ENCODE measurements at places on chromosomes 12 and 14. TPM values are rescaled to one million over a fixed set of nuclear protein-coding genes. Genes with fewer than 3 reads are reported as not detected.
A peak's percentile ranks its signal among the peaks of the same experiment; 100 is the strongest.

Gene CD69
- 0.42 TPM for total RNA-seq

Gene BRAP
- 17.3 TPM for total RNA-seq

Gene ACVRL1
- total RNA-seq: 0.64 TPM

Gene HCAR3
- not detected for total RNA-seq

Gene KCNH3
- 0.44 TPM for total RNA-seq

Gene LBHD2
- not detected for total RNA-seq

Gene B3GNT4
- total RNA-seq: 1.6 TPM

Gene E2F7
- 19.8 TPM for total RNA-seq

Gene NKX2-1
- total RNA-seq: not detected

- no peak overlapping the region for H3K27ac ChIP-seq
- H3K4me1 ChIP-seq: peaks cover 31% of the 10 kb centered on the region
- H3K4me3 ChIP-seq: no peak overlapping the region
- H3K36me3 ChIP-seq: peaks cover 43% of the 10 kb centered on the region
Measured at GRCh38 chr12:130223767-130224244, 61.5 kb downstream of the FZD10 start.

GRCh38 chr12:69042970-69043369 is 110.0 kb upstream of the CPM start:
- no peaks in the 10 kb centered on the region for H3K27me3 ChIP-seq
- H3K36me3 ChIP-seq: no peaks in the 10 kb centered on the region
- DNase-seq: peak; percentile 13
- no peak overlapping the region for H3K4me3 ChIP-seq

- no peaks in the 10 kb centered on the region for H3K27me3 ChIP-seq
- DNase-seq: no peak
- H3K27ac ChIP-seq: no peak overlapping the region
- H3K4me1 ChIP-seq: peaks cover 20% of the 10 kb centered on the region
Measured at GRCh38 chr14:92577321-92577742, 63.8 kb downstream of the RIN3 start.

DNA sequence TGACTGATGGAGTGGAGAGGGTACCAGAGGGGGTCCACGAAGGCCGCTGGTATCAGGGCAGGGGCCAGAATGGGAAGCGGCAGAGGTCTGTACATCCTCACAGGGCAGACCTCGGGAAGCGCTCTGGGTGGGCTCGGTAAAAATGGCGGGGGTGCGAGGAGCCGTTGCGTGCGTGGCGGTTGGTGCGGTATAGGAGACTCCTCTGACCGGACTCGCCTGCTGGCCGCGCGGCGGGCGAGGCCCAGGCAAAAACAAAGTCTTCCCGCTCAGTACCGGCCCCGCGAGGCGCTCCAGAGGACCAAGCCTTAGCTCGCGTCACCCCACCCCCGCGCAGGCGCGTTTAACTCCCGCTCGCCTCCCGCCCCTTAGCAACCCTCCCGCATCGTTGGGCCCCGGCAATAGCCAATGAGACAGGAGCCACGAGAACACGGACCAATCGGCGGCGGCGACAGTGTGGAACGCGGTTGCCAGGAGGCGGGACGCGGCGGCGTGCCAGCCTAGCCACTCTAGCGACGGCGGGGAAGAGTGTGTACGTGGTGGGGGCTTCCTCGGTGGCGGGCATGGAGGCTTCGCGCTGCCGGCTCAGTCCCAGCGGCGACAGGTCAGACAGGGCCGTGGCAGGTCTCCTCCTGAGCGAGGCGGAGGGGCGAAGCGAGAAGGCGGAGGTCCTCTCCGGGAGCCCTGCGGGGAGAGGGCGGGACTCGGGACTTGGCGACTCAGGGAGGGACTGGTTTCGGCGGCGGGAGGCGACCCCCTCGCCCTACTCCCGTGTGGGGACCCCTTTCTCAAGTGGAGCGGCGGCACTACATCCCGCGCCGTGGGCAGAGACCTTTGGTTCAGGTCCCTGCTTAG is at the start of gene TULP3:
TSS of gene TULP3 (plus strand) at position 504 of the 852 bp plus-strand sequence. CDS start at position 561, 57 bp downstream.
- peaks cover 18% of the 10 kb centered on the region for H3K4me1 ChIP-seq
- peaks cover 16% of the 10 kb centered on the region for H3K36me3 ChIP-seq
- H3K4me3 ChIP-seq: peak within 1 kb of the TSS; percentile 78
- peak; percentile 98 for DNase-seq
- H3K27ac ChIP-seq: peak within 1 kb of the TSS; percentile 93
- H3K27me3 ChIP-seq: no peaks in the 10 kb centered on the region

DNA sequence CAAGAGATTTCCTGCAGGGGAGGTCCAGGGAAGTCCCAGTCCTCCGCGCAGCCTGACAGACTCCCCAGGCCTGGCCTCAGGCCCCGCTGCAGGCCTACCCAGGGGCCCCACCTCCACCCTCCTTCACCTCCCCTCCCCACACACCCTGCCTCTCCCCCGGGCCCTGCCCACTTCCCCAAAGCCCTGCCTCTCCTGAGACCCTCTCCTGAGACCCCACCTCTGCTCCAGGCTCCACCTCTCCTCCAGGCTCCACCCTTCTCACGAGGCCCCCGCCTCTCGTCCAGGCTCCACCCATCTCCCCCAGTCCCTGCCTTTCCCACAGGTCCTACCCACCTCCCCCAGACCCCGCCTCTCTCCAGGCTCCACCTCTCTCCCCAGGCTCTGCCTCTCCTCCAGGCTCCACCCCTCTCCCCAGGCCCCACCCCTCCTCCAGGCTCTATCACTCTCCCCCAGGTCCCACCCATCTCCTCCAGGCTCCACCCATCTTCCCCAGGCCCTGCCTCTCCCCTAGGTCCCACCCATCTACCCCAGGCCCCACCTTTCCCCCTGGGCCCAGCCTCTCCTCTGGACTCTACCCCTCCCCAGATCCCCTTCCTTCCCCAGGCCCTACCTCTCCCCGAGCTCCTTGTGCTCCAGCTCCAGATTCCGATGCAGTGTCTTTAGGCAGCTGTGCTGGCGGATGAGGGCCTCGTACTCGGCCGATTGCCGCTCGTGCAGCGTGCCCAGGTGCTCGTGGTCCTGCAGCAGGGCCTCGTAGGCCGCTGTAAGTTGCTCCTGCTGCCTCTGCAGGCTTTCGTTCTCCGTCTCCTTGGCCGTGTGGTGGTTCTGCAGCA is 58.8 kb upstream of the GPR68 start:
- peak; percentile 100 for DNase-seq
- peak overlapping the region; percentile 74 for H3K27ac ChIP-seq
- no peaks in the 10 kb centered on the region for H3K27me3 ChIP-seq

GRCh38 chr12:20211981-20212421 is 156.3 kb upstream of the PDE3A start:
- no peaks in the 10 kb centered on the region for H3K36me3 ChIP-seq
- no peak overlapping the region for H3K27ac ChIP-seq
- H3K27me3 ChIP-seq: no peaks in the 10 kb centered on the region
- DNase-seq: no peak
- no peak overlapping the region for H3K4me3 ChIP-seq
- peaks cover 18% of the 10 kb centered on the region for H3K4me1 ChIP-seq

DNA sequence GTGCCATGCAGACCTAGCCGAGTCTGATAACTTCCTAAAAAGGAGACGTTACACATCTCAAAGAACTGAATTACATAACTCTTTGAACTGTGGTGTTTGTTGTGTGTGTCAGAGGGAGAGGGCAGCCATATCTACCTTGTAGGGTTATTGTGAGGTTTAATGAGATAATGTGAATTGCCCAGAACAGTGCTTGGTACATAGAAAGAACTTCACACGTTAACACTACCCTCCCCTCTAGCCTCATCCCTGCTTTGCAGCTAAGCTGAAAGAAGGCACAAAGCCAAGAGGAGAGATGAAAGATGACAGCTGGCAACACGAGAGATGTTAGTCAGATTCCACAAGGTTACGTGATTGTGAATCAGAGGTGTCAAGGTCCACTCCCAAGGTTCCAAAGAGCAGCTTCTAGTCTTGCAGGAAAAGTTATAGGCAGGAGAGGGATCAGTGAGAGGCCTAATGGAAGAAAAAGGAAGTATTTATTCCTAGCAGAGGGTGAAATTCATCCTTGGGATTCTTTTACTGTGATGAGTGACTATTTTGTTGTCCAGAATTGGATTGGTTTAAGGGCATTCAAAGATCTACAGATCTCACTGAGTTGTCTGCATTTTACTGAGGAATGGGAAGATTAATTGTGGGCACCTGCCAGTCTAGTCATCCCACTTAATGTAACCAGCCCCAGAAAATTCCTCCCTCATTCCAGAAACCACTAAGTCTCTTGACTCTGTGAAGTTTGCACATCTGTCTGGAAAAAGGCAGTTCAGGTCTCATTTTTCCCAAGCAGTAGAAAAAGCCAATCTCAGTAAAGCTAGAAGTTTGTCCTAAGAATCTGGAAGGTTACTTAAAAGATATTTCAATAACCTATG is 25.9 kb upstream of the WNK1 start:
- DNase-seq: no peak
- H3K27ac ChIP-seq: no peak overlapping the region
- no peaks in the 10 kb centered on the region for H3K36me3 ChIP-seq
- no peak overlapping the region for H3K4me3 ChIP-seq

GRCh38 chr12:121964813-121965643 is 46.6 kb downstream of the CFAP251 start:
- H3K27me3 ChIP-seq: no peaks in the 10 kb centered on the region
- H3K4me3 ChIP-seq: no peak overlapping the region
- no peak overlapping the region for H3K27ac ChIP-seq
- no peaks in the 10 kb centered on the region for H3K36me3 ChIP-seq

- no peak for DNase-seq
- no peaks in the 10 kb centered on the region for H3K36me3 ChIP-seq
- H3K27me3 ChIP-seq: peaks cover 2% of the 10 kb centered on the region
- H3K4me3 ChIP-seq: no peak overlapping the region
Measured at GRCh38 chr12:52498946-52499345, 5.9 kb upstream of the KRT6A start.

GRCh38 chr14:29536886-29537511 is 390.6 kb downstream of the PRKD1 start:
- H3K4me3 ChIP-seq: no peak overlapping the region
- no peaks in the 10 kb centered on the region for H3K36me3 ChIP-seq
- no peak for DNase-seq
- no peaks in the 10 kb centered on the region for H3K4me1 ChIP-seq
- H3K27ac ChIP-seq: no peak overlapping the region

DNA sequence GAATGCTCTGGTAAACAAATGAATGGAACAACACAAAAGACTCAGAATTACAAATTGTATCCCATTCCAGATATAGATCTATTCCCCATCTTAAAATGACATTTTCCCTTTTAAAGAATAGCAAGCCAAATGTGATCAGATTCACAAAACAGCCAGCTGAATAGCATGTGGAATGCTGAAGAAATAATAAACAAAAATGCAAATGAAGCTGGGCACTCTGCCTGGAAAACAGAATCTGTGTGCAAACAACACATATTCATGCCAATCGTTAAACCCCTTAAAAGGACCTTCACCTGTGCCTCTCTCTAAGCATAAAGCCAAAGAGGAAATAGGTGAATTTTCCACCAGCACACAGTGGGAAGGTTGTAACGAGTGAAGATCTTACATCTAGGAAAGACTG is 67.9 kb upstream of the PDZRN4 start:
- H3K27ac ChIP-seq: no peak overlapping the region
- H3K36me3 ChIP-seq: no peaks in the 10 kb centered on the region
- no peaks in the 10 kb centered on the region for H3K27me3 ChIP-seq
- no peak for DNase-seq
- no peaks in the 10 kb centered on the region for H3K4me1 ChIP-seq

- H3K36me3 ChIP-seq: no peaks in the 10 kb centered on the region
- H3K4me3 ChIP-seq: peak overlapping the region; percentile 41
- H3K4me1 ChIP-seq: peaks cover 66% of the 10 kb centered on the region
- peaks cover 97% of the 10 kb centered on the region for H3K27me3 ChIP-seq
- H3K27ac ChIP-seq: no peak overlapping the region
Measured at GRCh38 chr14:60512973-60513571, 4.1 kb downstream of the SIX6 start.

- peaks cover 82% of the 10 kb centered on the region for H3K4me1 ChIP-seq
- H3K36me3 ChIP-seq: peaks cover 23% of the 10 kb centered on the region
- no peaks in the 10 kb centered on the region for H3K27me3 ChIP-seq
- no peak for DNase-seq
Measured at GRCh38 chr12:11859705-11860425, 210.4 kb downstream of the ETV6 start.

Data from WTC11 (cell line).